ENCODE measurements at places on chromosomes 6 and 20.

DNA sequence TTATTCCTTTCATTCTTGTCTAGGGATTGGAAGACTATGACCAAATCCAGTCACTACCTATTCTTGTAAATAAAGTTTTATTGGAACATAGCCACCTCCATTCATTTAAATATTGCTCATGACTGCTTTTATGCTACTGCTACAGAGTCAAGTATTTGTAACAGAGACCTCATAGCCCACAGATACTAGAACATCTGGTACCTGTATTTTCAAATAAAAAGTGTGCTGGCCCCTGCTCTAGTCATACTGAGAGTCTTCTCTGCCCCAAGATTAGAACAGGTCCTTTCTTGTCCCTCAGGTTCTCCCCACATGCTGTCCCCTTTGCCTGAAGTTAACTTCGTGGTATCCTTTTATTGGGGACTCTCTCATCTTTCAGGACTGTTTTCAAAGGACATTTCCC lies 422.3 kb downstream of the CBLN4 start:
- no peak for DNase-seq

DNA sequence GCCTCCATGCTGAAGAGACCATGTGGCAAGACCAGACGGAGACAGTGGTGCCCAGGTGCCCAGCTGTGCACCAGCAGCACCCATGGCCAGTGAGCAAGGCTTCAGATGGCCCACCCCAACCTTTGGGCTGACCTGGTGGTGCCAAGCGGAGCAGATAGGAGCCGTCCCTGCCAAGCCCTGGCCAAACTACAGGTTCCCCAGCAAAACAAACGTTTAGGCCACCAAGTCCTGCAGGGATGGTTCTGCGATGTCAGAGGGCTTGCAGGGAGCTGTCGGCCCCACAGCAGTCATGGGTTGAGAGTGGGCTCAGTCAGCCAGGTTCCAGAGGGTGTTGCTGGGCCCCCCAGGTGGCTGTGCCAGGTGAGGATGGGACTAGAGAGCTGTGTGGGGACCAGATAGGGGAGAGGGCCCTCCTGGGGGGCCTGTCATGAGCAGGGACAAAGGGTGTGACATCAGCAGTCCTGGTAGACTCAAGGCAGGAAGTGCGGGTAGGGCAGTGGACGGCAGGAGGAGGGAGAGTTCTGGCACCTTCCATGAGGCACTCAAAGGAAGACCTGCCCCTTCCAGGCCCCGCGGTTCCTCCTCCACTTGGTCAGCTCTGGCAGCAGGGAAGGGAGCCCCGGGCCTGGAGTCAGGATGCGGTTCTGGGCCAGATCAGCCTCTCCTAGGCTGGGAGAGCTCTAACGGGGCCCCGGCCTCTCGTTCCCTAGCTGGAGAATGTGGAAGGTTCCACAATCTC lies 342.4 kb downstream of the ZFAND3 start:
- DNase-seq, result no peak

GRCh38 chr6:90118069-90118468 lies 178.6 kb downstream of the BACH2 start:
- no peak for DNase-seq

DNA sequence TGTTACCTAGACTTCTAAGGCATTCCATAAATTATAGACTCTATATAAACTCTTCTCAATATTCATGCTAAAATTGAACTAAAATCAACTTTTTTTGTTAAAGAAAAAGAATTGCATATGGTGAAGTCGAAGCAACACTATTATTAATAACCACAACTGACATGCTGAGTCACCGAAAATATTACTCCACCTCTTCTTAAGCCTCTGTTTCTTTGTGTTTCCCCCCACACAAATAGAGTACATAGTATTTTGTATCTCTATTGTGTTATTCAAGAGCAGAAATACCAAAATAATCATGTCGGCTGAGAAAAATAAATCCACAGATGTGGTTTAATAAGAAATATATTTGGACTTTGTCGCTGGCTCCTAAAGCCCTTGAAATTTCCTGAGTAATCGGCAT lies 23.8 kb downstream of the TFB1M start:
- DNase-seq, result no peak

DNA sequence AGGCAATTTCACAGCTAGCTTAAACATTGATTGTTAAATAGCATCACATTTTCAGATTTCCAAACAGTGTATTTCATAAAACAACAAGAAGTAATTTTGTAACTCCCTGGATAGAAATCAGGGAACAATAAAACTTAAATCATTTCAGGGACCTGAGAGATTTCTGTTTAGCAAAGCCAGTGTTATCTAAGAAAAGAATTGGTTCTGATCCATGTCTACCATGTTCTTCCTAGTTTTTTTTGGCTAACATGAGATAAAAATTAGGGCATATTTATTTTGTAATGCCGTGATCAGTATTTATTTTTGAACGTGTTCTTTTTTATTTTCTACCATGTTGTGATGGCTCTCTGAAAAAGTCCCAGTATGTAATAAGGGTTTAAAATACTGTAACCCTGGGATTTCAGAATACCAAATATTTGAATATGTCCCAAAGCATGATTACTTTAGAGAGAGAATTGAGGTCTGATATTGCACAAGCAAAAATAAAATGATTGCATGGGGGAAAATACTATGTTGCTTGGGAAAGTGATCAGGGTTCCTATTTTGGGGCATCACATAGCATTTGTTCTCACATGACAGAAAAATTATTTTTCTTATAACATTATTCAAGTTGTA lies 188.7 kb upstream of the CEP162 start:
- DNase-seq, result no peak

DNA sequence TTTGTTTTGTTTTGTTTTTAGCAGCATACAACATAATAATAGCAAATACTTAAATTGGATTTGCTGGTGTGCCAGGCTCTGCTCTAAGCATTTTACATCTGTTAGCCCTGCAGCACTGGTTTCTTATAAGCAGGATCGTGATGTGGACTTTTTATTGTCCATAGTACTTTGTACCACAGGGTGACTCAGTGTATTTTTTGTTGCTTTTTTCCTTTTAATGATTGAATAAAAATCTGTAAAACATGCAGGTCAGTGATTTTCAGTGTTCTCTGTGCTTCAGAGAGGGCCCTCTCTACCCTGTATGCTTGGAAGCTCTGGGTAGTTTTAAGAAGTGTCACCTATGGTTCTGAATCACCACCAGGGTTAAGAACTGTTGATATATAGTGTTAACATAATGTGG lies 4.0 kb downstream of the NT5DC1 start:
- no peak for DNase-seq

DNA sequence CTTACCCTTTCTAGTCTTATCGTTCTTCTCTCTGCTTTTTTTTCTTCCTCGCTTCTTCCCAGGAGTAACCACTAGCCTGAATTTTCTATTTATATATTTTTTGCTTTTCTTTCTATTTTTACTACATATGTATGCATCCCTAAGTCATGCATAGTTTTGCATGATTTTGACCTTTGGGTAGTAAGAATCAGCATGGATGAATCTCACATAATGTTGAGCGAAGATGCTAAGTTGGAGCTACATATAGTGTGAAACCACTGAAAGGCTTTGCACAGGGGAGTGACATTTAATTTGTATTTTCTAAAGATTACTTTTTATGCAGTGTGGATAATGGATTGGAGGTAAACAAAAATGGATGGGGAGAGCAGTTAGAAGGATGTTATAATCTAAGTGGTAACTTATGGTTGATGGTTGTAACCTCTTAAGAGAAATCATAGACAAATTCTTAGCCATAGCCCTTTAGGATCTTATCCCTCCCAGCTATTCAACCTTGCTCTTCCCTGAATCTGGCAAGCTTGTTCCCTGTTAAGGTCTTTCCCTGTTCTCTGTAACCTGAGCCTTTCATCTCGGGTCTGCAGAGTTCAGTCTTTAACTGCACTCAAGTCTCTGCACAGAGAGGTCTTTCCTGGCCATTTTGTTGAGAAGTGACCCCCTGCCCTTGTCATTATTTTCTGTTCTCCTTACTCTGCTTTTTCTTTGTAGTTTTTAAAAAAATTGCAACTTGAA lies 18.0 kb downstream of the PEX7 start:
- DNase-seq, result no peak

DNA sequence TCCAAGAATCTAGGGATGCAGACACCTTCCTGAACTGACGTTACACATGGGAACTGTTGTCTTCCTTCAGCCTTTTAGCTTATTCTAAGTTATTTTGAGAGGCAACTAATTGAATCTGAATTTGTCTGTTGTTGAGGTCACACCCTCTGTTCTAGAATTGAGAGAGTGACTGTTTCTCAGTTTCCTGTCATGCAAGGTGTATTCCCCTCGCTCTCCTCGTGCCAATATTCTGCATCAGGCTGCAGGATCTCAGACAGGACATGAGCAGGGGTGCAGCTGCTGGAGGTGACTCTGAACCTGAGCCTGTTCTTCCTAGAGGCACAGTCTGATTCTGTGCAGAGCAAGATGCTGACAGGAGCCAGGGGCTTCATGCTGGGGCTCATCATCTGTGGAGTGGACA lies 52.5 kb downstream of the HLA-DPB1 start:
- no peak for DNase-seq

GRCh38 chr20:36927704-36928103 lies 23.8 kb downstream of the SAMHD1 start:
- DNase-seq, result no peak

- DNase-seq, result no peak
These were observed 33.5 kb upstream of the RAB23 start for GRCh38 chr6:57255451-57256169.

GRCh38 chr6:108251252-108251651 lies 9.6 kb downstream of the SNX3 start:
- DNase-seq, result no peak

DNA sequence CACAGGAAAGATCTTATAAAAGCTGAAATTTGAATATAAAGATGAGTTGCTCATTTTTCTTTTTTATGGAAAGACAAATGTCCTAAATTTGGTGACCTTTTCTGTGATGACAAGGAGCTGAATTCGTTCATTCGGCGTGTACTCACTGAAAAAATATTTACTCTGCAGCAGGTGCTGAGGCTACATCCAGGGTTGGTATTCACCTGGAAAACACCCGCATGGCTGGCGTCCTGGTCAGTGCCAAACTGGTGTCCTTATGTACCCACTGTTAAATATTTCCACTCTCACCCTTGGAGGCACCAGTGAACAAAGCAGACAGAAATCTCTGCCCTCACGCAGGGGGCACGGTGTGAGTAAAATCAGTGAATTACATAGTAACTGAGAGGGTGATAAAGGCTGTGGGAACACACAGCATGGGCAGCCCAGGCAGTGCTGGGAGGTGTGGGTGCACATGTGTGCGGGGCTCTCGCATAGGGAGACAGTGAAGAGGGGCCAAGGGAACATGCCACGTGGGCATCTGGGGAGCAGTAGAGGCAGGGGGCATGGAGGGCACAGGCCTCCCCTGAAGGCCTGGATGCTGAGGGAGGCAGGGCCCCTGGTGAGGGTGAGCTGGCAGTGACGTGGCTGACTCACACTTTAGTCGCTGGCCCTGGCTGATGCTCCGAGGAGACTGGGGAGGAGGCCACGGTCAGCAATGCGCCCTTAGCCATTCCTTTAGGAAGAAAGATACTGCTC lies 89.7 kb downstream of the INSM1 start:
- DNase-seq, result no peak

GRCh38 chr20:54681869-54682268 lies 206.5 kb downstream of the DOK5 start:
- DNase-seq, result no peak

GRCh38 chr6:88492824-88493223 lies 326.7 kb upstream of the CNR1 start:
- DNase-seq, result peak; percentile 3

DNA sequence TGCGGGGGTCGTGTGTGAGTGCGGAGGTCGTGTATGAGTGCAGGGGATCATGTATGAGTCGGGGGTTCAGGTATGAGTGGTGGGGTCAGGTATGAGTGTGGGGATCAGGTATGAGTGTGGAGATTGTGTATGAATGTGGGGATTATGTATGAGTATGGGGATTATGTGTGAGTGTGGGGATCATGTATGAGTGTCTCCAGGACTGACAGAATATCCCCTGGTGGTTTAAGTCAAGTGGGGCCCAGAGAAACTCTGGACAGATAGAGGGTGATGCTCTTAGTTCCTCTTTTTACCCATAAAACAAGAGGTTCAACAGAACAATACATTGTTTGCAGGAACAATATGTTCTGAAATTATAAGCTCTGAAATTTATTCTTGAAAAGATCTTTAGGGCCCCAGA lies 131.9 kb downstream of the UST start:
- DNase-seq, result no peak

GRCh38 chr6:20182926-20183521 lies 29.2 kb downstream of the MBOAT1 start:
- DNase-seq, result no peak

GRCh38 chr6:82484737-82485626 lies 121.4 kb downstream of the TPBG start:
- DNase-seq, result no peak

DNA sequence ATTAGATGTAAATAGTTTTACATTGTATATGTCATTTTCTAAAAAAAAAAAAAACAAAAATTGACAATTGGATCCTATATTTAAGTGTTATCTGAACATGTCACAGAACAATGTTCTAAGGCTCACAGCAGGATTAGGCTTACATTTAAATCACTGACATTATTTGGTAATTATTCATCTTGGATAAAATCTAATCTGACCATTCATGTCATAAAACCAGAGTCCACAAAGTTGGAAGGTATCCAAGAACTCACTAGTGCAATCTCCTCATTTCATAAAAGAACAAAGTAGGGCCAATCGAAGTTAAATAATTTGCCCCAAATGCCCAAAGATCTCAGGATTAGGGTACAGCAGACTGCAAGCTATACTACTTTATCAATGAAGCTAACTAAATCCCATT lies 73.0 kb downstream of the PDSS2 start:
- no peak for DNase-seq

- no peak for DNase-seq
These were observed 58.7 kb downstream of the ARHGAP18 start for GRCh38 chr6:129651291-129651691.

DNA sequence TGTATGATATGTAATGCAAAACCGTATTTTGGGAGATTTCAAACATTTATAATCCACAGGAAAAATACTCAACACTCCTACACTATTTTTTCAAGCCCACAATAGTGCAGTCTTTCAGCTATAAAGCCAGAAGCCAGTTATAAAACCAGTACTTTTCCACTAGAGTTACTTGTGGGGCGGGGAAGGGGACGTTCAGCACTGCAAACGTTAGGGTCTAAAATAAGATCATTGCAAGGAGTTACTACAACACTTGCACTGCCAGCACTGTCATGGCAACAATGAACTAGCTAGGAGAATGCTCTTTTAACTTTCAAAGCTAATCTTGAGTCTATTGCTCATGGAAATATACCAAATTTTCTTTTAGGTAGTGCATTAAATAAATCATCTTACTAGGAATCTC lies 14.7 kb downstream of the SESN1 start:
- no peak for DNase-seq

GRCh38 chr20:10511509-10512251 lies 76.6 kb downstream of the SLX4IP start:
- peak; percentile 90 for DNase-seq

- DNase-seq, result no peak
These were observed 20.1 kb downstream of the REV3L start for GRCh38 chr6:111462770-111463391.
